ENCODE measurements at places on chromosomes 3 and 15. TPM values are rescaled to one million over a fixed set of nuclear protein-coding genes. Genes with fewer than 3 reads are reported as not detected.

GRCh38 chr15:57215881-57216280 lies 160.4 kb upstream of the CGNL1 start:
- DNase-seq = no peak

DNA sequence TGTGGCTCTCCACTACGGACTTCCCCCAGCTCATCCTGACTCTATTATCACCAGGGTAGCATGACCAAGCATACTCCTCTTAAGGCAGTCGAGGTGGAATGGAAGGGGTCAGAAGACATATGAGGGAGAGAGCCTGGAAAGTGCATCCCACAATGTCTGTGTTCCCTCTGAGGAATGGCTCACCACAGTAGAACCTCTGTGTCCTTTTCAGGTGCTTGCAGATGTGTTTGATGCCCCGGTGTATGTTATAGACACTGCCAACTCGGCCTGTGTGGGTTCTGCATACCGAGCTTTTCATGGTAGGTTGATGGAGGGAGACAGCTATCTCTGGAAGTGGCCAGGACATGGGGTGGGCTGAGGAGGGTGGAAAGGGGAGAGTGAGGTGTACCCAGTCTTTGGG lies 50.3 kb downstream of the XYLB start:
- no peak for DNase-seq

TUSC7 gene
- polyA plus RNA-seq = not detected

SLC22A13 gene
- 0.42 TPM for polyA plus RNA-seq

SLCO2A1 gene
- polyA plus RNA-seq = 12.5 TPM

RYK gene
- 39.6 TPM for polyA plus RNA-seq

Data from spinal cord (tissue), 10 donors.